ENCODE measurements at places on chromosomes 2 and 18. TPM values are rescaled to one million over a fixed set of nuclear protein-coding genes. Genes with fewer than 3 reads are reported as not detected.

FAM237A gene
- total RNA-seq: not detected

DNAJC5G gene
- total RNA-seq: 0.18 TPM

ID2 gene
- 55.0 TPM for total RNA-seq

UGT1A3 gene
- total RNA-seq: not detected

STON1 gene
- 13.4 TPM for total RNA-seq

REG3A gene
- total RNA-seq: not detected

LYPD6 gene
- 4.8 TPM for total RNA-seq

MBOAT2 gene
- 19.2 TPM for total RNA-seq

RAX gene
- total RNA-seq: 0.57 TPM

RTP5 gene
- total RNA-seq: not detected

HK2 gene
- 61.6 TPM for total RNA-seq

All from WTC11 (cell line).